ENCODE measurements at places on chromosomes 16 and 17. TPM values are rescaled to one million over a fixed set of nuclear protein-coding genes. Genes with fewer than 3 reads are reported as not detected.
A peak's percentile ranks its signal among the peaks of the same experiment; 100 is the strongest.

- no peak overlapping the region for H3K27ac ChIP-seq
- no peak overlapping the region for H3K4me3 ChIP-seq
- no peaks in the 10 kb centered on the region for H3K4me1 ChIP-seq
- H3K36me3 ChIP-seq = no peaks in the 10 kb centered on the region
Observed at GRCh38 chr16:87086575-87086974, 230.6 kb downstream of the C16orf95 start.

GRCh38 chr16:51867386-51868065 is 679.4 kb downstream of the TOX3 start:
- H3K27ac ChIP-seq = no peak overlapping the region
- H3K4me1 ChIP-seq = no peaks in the 10 kb centered on the region
- no peak for DNase-seq

DNA sequence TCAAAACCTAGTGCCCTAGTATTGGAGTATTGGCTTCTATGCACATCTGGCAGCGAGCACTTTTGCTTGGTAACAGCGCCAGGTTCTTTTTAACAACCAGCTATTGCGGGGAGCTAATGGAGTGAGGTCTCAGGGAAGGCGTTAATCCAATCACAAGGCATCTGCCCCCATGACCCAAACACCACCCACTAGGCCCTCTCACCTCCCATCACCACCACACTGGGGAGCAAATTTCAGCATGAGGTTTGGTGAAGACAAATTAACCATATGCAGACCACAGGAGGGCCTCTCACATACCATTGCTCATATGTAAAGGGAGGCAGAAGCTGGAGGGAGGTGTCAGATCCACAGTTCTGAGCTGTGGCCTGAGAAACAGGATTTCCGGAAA is 893 bp upstream of the ODF4 start:
- no peaks in the 10 kb centered on the region for H3K27me3 ChIP-seq
- no peak overlapping the region for H3K4me3 ChIP-seq
- DNase-seq = no peak

DNA sequence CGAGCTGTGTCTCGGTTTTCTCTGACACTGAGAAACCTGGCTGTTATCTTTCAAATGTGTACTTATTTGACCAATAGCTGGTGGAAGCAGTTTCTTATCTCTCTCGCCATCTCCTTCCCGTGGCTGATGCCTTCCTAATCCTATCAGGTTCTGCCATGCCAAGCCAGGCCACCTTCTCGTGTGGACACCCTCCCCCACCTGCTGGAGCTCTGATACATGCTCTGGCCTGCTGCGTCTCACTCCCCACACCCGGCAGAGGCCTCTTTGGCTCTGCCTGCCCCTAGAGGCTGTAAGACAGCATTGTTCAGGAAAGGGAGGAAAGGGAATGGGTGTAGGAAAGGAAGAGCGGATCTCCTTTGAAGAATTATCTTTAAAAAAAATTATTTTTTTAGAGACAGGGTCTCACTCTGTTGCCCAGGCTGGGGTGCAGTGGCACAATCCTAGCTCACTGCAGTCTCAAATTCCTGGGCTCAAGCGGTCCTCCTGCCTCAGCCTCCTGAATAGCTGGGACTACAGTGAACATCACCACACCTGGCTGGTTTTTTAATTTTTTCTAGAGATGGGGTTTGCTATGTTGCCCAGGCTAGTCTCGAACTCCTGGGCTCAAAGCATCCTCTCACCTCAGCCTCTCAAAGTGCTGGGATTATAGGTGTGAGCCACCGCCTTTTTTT is 7.5 kb upstream of the ARMC5 start:
- no peak overlapping the region for H3K4me3 ChIP-seq
- no peaks in the 10 kb centered on the region for H3K27me3 ChIP-seq
- peak; percentile 47 for DNase-seq
- peaks cover 57% of the 10 kb centered on the region for H3K4me1 ChIP-seq
- peak overlapping the region; percentile 23 for H3K27ac ChIP-seq

DNA sequence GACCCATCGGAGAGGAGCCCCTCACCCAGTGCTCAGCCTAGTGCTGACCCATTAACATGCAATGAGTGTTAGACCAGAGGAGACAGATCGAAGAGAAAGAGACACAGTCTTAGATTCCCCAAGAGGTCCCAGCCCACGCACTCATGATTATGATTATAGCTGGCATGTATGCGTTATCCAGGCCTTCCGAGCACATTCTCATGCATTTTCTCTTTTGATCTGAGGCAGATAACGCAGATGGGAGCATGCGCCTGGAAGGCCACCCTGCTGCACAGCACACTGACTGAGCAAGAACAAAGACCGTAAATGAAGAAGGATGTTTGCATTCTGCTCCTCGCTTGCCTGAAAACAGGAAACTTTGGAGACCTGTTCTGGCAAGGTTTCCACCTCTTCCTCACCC is 232.7 kb downstream of the SOX9 start:
- H3K4me3 ChIP-seq = no peak overlapping the region
- H3K27ac ChIP-seq = no peak overlapping the region
- peaks cover 42% of the 10 kb centered on the region for H3K27me3 ChIP-seq
- H3K4me1 ChIP-seq = no peaks in the 10 kb centered on the region
- no peaks in the 10 kb centered on the region for H3K36me3 ChIP-seq

DNA sequence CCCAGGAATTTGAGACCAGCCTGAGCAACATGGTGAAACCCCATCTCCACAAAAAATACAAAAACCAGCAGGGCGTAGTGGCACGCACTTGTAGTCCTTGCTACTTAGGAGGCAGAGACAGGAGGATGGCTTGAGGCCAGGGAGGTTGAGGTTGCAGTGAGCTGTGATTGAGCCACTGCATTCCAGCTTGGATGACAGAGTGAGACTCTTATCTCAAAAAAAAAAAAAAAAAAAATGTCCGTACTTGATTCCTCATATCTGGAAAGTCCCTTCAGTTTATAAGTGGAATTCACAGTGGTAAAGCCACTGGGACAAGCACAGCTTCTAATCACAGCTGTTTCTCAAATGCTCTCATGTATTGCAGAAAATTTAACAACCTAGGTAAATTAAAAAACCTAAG is 78.6 kb upstream of the CREBBP start:
- DNase-seq = no peak
- peak overlapping the region; percentile 26 for H3K27ac ChIP-seq
- H3K4me1 ChIP-seq = peaks cover 37% of the 10 kb centered on the region
- H3K27me3 ChIP-seq = no peaks in the 10 kb centered on the region

The EPOP gene
- 1.3 TPM for total RNA-seq

- no peak overlapping the region for H3K4me3 ChIP-seq
- H3K27ac ChIP-seq = peak overlapping the region; percentile 37
- no peak for DNase-seq
- peaks cover 14% of the 10 kb centered on the region for H3K4me1 ChIP-seq
- H3K36me3 ChIP-seq = peaks cover 8% of the 10 kb centered on the region
- H3K27me3 ChIP-seq = peaks cover 11% of the 10 kb centered on the region
Observed at GRCh38 chr16:4190712-4191333, 51.1 kb downstream of the SRL start.

DNA sequence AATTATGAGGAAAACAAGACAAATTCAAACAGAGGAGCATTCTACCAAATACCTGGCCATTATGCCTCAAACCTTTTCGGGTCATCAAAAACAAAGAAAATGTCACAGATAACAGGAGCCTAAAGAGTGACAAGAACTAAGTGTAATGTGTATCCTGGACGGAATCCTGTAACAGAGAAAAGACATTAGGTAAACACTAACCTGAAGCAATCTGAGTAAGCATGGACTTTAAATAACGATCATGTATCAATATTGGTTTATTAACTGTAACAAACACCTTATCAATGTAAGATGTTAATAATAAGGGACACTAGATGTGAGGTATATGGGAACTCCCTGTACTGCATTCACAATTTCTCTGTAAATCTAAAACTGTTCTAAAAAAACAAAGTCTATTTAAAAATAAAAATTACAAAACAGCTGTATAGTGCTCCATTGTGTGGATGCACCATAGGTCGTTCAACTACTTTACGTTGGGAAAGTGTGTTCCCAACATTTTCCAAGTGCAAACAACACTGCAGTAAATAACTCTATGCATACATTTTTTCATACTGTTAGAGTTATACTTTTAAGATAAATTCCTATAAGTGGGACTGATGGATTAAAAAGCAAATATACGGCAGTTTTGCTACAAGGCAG is 14.8 kb downstream of the CMC2 start:
- peaks cover 43% of the 10 kb centered on the region for H3K36me3 ChIP-seq
- H3K4me3 ChIP-seq = no peak overlapping the region
- H3K27ac ChIP-seq = no peak overlapping the region

The CX3CL1 gene
- total RNA-seq = 12.9 TPM

The MLX gene
- total RNA-seq = 54.8 TPM

The CFAP119 gene
- 1.0 TPM for total RNA-seq

Measured in heart right ventricle (tissue), 16 donors.